ENCODE measurements at places on chromosomes 12 and 14.

- DNase-seq = no peak
These were observed 535.2 kb downstream of the BCL11B start for GRCh38 chr14:98736701-98737338.

- no peak for DNase-seq
These were observed 127.4 kb upstream of the KRR1 start for GRCh38 chr12:75638792-75639191.

GRCh38 chr14:51581017-51581881, 70.5 kb upstream of the FRMD6 start:
- no peak for DNase-seq

DNA sequence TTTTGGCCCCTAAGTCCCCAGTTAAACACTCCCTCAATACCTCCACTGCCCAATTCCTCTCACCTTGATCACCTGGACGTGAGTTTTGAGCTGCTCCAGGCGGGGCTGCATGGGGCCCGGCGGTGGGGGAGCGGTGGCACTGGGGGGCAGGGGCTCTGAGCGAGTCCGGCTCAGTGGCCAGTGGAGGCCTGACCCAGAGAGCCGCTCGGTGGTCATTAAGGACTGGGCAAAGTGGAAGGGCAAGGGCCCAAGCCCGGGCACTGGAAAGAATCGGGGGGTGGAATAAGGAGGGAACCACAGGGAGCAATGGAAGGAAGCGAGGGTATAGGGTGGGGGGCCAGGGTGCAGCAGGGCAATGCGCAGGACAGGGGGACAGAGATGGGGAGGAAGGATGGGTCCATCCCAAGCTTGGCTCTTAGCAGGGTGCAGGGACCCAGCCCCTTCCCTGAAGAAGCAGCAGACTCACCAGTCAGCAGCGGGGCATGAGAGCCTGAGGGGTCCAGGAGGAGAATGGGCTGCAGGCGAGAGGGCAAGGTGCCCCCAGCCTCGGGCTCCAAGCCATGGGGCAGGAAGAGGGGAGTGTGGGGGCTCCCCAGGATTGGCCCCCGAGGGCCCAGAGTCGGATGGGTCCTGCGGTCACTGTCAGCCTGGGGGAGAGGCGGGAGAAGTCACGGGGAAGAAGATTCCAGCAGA, 22.2 kb downstream of the SLC48A1 start:
- DNase-seq = no peak

GRCh38 chr12:81896771-81897170, 137.6 kb upstream of the PPFIA2 start:
- DNase-seq = no peak

DNA sequence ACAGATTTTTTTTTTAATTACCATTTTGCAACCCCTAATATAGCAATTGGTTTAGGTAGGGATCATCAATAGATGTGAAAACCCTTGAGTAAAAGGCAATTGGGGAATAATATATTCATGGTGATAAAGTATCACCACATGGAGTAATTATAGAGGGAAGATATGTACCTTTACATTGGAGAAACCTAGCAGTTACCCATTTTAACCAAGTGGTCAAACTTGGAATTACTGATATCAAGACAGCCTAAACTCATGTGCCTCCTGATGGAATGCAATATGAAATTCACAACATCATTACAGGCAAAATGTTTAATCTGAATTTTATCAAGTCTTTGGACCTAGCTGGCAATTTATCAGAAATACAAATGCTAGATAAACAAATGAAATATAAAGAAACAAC, 6.7 kb upstream of the SLC10A1 start:
- no peak for DNase-seq

GRCh38 chr14:23160924-23161522, 22.4 kb downstream of the SLC7A8 start:
- no peak for DNase-seq

DNA sequence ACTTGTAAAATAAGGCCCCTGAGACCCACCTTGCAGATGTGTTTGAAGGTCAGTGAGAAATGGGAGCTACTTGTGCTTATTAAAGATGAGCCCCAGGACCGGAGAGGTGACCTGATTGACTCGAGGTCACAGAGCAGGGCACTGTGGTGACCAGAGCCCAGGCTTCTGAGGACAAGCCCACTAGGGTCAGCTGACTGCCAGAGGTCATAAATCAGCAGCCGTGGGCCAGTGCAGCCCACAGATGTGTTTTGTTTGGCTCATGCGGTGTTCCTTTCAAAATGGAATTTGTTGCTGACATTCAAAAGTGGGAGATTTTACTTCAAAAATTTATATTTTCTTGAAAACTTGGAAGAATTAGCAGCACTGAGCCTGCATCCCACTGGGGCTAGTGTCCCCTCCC, 24.5 kb downstream of the JDP2 start:
- no peak for DNase-seq

- DNase-seq = no peak
These were observed 1222.4 kb upstream of the USP15 start for GRCh38 chr12:61037792-61038191.

GRCh38 chr14:57578801-57579200, 85.1 kb upstream of the CCDC198 start:
- no peak for DNase-seq

- no peak for DNase-seq
These were observed 127.6 kb downstream of the GXYLT1 start for GRCh38 chr12:42017051-42017450.

DNA sequence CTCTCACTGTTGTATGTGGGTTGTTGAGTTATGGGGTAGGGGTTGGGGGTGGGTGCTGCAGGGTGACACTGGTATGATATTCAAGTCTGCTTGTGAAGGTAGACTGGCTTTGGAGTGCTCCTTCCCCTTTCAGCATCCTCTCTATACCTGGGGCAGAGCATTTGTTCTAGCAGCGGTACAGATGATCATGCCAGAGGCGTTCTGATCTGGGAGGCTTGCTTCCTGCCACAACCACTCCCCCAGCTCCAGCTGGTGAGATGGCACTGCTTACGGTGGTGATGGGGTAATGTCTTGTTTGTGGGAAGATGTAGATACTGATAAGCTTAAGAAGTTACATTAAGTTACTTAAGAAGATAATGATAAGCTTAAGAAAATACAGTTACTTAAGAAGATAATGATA, 131.8 kb downstream of the ERC1 start:
- no peak for DNase-seq

DNA sequence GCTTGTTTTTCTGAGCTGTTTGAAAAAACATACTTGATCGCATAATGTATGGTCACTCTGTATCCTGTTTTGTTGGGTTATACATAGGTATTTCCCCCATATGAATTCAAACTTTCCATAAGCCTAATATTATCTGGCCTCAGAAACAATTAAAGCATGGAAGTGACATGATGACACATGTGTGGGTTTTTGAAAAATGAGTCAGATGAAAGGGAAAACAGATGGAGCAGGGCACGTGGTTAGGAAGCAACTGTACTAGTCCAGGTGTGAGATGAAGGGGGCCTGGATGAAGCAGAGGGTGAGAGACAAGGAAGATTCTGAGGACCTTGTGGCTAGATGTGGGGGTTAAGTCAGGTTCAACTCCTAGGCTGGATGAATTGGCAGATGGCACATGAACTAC, 92.7 kb upstream of the DNM1L start:
- no peak for DNase-seq

DNA sequence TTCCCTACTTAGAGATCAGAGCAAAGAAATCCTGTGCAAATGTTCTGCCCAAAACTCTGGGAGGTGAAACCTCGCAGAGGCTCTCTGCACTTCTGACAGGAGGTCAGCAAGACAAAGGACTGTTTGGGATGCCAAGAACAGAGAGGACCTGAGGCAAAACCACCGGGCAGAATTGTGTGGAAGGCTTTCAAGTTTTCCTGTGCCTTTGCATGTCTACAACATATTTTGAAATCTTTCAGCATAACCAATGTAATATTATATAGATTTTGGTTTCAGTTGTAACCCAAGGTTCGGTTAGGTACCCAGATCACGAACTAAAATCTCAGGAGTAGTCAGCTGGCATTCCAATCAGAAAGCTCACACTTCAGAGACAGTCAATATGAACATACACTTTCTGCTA, 99.4 kb upstream of the PLEKHA5 start:
- no peak for DNase-seq

DNA sequence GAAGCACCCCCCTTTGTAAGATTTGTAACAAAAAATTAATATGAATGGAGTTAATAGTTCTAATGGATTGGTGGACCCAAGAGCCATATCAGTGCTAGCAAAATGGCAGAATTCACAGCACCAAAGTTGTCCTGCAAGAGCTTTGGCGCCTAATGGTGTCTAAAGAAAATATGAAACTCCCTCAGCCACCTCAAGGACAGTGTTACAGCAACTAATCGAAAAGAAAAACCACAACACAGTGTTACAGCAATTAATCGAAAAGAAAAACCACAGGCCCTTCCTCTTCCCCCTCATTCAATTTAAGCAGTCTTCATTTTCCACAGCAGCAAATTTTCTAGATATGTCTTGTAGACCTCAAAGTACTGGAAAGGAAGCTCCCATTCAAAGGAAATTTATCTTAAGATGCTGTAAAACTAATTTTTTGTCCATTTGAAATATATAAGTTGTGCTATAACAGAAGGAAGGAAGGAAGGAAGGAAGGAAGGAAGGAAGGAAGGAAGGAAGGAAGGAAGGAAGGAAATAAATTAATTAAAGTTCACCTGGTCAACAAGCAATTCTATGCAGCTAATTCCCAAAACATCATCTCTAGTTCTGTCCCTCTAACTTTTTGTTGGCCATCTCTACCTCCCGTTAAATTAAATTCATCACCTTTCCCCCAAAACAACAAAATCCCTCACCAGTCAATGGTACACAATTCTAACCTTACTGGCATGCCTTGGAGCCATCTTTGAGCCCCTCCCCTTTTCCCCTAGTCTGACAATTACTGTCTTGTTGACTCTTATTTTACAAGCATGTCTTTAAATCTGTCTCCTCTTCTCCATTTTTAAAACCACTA, 17.4 kb downstream of the LRP6 start:
- no peak for DNase-seq

- no peak for DNase-seq
These were observed 41.9 kb upstream of the MAX start for GRCh38 chr14:65144170-65144569.

- no peak for DNase-seq
These were observed 852.3 kb downstream of the TRHDE start for GRCh38 chr12:73124480-73124879.

DNA sequence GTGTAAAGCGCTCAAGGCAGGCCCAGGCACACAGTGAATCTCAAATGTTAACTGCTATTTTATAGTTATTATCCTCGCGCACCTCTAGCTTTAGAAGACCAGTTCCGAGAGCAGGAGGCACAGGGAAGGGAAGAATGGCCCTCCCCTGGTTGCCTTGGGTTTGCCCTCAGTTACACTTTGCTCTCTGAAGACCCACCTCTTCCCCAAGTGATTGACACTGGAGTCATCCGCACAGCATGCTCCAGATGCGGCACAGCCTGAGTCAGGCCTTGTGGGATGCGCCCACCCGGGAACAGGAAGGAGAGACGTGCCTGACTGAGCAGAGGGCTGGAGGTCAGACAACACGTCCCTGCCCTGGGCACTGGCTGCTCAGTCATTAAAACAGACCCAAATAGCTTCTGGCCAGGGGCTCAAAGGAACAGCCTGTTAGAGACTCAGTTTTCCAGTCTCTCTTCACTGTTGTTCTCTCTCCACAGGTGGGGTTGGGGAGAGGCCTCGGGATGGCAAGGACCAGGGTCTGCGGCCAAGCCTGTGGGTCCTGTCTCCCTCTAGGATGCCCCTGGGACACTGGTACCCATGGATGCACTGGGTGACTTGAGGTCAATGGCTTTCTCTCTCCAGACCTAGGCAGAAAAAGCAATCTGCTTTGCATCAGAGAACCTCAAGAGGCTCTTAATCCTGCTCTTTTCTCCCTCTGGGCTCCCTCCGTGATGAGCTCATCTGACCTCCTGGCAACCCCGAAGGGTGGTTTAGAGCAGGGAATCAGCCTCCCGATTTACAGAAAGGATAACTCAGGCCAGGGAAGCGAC, 13.6 kb upstream of the MLXIP start:
- DNase-seq = peak; percentile 79

GRCh38 chr12:24537083-24537860, 411.6 kb downstream of the BCAT1 start:
- no peak for DNase-seq

GRCh38 chr14:93320489-93320888, 12.3 kb downstream of the BTBD7 start:
- DNase-seq = no peak

DNA sequence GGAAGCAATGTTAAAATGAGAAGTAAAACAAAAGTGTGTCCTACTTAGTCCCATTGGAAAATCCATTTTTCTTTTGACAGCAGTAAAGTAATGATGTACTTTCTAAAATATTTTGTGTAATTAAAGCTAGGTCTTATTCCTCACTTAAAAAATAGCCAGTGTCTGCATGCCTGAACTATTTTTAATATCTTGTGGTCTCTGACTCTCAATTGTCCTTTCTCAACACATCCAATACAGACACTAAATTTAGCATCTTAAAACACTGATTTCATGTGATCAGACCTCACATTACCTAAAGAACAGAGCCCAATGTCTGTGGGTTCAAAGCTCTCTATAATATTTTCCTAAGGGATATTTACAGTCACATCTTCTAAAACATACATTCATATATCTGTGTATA, 108.0 kb downstream of the DERA start:
- DNase-seq = no peak

GRCh38 chr12:84976133-84976532, 59.9 kb downstream of the TSPAN19 start:
- no peak for DNase-seq

DNA sequence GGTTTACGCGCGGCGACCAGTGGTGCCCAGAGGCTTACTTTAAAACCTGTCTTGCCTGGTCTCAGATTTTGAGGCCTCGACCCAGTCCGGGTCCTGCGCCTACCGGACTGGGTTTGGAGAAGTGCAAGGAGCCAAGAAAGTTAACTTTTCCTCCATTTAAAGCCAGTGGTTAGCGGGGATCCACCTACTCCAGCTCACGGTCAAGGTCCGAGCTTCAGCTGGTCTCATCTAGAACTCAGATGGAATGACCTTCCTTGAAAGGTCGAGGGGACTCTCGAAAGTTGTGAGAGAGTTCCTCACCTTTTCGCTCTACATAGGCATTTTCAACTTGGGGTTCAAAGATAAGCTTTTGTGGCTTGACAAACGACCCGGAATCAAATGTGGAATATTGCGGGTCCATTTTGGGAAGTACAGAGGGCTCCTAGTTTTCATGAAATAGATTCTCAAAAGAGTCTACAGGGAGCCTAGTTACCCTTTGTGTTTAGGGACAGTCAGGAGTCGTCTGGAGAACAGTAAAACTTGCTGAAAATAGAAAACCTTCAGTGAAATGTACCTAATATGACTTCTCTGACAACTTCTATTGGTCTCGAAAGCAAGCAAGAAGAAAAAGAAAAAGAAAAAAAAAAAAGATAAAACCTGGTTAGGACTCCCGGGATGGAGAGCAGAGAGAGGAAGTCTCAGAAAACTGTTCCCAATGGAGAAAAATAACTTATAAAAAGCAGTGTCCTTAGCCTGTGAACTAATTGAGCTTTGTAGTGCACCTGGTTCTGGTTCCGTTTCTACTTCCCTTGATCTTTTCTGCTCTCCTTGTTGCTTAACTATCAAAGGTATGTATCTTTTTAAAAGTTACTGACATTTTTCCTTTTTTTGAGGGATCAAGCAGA, 1.4 kb downstream of the KCNMB4 start:
- no peak for DNase-seq

- no peak for DNase-seq
These were observed 18.2 kb downstream of the GLT1D1 start for GRCh38 chr12:128871516-128871892.

Measured in D721Med (cell line).